Purkinje cell (primary cell): ENCODE measurements at places on chromosomes 2 and 18. TPM values are rescaled to one million over a fixed set of nuclear protein-coding genes. Genes with fewer than 3 reads are reported as not detected.

LRP2 gene
- 0.03 TPM in 2 replicates for polyA plus RNA-seq

DNAJC5G gene
- not detected in 2 replicates for polyA plus RNA-seq

ERFE gene
- polyA plus RNA-seq, result 3.7 TPM in 1 of 2 replicates, not detected in the other

ORMDL1 gene
- 346 and 348 TPM in 2 replicates for polyA plus RNA-seq

PSD4 gene
- 0.04 TPM in 1 of 2 replicates, not detected in the other for polyA plus RNA-seq

GPAT2 gene
- 0.81 TPM in 1 of 2 replicates, not detected in the other for polyA plus RNA-seq

DAPL1 gene
- polyA plus RNA-seq, result 7.3 TPM in 1 of 2 replicates, not detected in the other

DSG1 gene
- polyA plus RNA-seq, result 0.74 TPM in 1 of 2 replicates, not detected in the other

LYG2 gene
- 0.39 and 11.1 TPM in 2 replicates for polyA plus RNA-seq

ZNG1B gene
- polyA plus RNA-seq, result 157 and 180 TPM in 2 replicates

HRH4 gene
- not detected in 2 replicates for polyA plus RNA-seq

IL37 gene
- polyA plus RNA-seq, result not detected in 2 replicates

SP9 gene
- 0.22 TPM in 1 of 2 replicates, not detected in the other for polyA plus RNA-seq

SLC40A1 gene
- 0.24 and 1.4 TPM in 2 replicates for polyA plus RNA-seq
